ENCODE measurements at places on chromosomes 1 and 21.

DNA sequence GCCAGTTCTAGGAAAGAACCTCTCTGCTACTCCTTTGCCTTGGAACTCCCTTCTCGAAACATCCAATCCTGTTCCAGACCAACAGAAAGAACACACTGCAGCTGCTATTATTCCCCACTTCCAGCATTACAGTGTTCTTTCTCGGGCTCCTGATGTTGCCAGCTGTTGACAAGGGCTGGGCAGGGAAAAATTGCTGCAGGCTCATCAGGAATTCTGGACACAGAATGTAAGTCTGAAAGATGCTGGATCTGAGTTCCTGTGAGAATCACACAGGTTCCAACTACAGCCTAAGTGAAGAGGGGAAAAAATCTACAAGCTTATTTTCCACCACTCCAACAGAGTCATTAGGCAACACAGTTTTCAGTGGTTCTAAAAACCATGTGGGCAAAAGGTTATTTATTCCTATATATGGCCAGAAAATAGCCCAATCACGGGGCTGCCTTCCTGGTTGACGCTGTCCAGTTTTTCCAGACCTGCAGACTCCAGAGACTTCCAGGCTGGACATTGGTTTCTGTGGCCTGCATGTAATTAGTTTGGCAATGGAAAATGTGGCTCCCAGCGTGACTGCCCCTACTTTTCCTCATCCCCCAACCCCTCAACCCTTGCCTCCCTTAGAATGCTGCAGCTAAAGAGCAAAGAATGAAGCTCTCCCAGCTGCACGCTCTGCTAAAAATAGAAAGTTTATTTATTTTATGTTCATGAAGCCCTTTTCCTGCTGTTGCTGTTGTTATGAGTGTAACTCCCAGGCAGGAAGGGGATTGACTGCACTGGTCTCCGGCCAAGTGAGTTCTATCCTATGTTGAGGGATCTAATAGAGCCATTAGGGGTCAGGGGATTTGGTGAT, 8.3 kb upstream of the KIAA0040 start:
- no peak for DNase-seq

- no peak for DNase-seq
Observed at GRCh38 chr1:211944733-211945500, 90.4 kb downstream of the INTS7 start.

DNA sequence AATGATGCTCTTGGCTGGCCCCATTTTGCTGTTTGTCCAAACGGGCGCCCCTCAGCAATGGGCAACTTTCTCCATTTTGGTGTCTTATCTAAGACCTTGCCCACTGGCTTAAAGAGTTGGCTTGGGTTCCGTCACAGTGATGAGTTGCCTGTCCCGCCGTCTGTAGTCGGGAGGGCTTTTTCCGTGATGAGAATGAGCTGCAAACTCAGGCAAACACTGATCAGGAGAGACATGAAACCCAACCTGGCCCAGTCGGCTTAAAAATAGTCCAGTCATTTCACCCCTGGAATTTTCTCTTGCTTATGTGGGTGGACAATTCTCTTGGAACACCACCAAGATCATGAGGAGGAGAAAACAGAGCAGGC, 79.3 kb downstream of the ST6GALNAC3 start:
- no peak for DNase-seq

DNA sequence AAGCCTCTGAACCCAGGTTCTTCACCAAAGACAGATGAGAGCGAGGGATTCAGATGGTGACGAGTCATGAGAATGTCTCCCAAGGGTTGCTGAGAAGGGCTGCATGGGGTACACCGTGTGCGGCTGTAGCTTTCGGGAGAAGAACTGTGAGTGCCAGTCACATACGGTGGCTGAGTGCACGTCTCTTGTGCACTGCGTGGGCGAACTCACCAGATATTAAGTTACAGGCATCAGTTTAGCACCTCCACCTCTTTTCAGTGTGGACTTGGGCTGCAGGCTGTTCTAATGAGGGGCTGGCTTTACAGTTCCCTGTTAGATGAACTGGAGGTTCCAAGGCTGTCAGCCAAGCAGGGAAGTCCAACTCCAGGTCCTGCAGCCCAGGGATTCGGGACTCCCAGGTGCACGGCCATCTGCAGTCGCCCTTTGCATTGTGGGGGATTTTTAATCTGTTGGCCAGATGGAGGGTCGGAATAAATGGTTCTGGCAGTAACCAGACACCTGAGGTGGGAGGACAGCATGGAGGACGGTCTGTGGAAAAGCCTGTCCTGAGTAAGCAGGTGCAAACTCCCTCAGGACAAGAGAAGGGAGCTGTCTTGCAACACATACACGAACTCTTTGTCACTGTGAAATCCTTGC, 26.5 kb upstream of the AVPR1B start:
- no peak for DNase-seq

- no peak for DNase-seq
Observed at GRCh38 chr1:118204648-118205047, 19.6 kb upstream of the SPAG17 start.

GRCh38 chr1:104733866-104734265, 984.2 kb downstream of the AMY1C start:
- no peak for DNase-seq

DNA sequence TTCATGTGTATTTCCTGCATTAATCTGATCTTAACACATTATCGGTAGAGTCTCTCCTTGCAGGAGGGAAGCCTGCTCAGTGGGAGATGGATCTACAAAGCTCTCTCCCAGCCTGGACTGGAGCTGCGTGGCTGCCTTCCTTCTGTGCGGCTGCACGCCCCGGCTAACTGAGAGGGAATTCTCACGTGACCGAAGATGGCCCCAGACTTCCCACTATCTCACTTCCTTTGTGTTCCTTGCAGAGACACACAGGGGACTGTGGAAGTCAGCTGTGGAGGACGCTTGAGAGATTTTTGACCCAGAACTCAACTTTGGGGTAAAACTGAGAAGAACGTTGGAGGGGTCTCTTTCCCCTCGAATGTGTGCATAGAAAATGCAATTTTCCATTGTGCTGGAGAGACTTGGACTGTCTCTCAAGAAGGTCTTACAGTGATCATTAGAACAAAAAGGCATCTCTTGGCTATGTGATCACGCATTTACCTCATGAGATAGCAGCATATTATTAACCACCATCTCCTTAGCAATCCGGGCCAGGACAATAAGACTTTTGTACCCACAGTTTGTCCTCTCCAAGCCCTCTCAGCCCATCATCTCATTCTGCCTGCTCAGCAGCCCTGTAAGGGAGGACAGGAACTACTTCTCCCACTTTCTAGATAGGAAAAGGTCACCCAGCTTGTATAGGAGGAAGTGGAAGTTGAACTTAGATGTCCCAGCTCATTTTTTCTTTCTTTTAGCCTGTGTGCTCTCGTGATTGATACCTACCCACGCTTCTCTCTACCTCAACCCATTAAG, 49.3 kb upstream of the TARBP1 start:
- DNase-seq, result no peak

GRCh38 chr1:231385416-231385748, 36.7 kb downstream of the EGLN1 start:
- no peak for DNase-seq

DNA sequence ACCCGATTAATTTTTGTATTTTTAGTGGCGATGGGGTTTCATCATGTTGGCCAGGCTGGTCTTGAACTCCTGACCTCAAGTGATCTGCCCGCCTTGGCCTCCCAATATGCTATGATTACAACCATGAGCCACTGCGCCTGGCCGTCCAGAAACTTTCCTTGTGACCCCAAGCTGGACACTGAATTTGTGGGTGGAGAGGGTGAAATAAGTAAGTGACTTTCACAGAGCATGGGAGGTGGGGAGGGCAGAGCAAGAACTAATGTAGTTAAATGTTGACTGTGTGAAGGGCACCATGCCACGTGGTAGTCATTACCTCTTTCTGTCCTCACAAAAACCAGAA, 2.7 kb upstream of the UTP11 start:
- no peak for DNase-seq

DNA sequence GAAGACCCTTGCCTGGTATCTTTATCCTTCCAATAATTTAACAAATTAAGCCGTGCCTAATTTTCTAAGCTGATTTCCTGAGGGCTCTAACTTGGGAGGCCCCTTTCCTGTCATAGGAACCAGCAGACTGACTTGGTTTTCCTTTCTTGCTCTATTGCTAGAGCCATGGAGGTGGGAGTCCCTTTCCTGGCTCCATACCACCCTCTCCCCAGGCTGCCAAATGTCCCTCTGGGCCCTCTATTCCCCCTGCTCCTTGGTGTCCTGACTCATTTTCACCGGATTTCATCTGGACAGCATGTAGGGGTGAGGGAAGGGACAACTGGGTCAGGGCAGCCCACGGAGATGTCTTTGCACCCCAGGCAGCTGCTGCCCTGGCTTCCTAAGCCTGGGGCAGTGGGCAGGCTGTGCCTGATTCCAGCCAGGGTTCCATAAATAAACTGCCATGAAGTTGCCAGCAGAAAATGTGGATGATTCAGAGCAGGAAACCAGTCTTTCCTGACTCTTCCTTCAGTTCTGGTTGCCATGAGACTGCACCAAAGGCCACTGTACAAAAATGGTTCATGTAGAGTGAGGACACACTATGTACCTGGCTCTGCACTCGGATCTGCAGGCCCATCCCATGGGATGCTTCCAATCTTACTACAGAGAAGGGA, 38.0 kb upstream of the SERBP1 start:
- DNase-seq, result no peak

DNA sequence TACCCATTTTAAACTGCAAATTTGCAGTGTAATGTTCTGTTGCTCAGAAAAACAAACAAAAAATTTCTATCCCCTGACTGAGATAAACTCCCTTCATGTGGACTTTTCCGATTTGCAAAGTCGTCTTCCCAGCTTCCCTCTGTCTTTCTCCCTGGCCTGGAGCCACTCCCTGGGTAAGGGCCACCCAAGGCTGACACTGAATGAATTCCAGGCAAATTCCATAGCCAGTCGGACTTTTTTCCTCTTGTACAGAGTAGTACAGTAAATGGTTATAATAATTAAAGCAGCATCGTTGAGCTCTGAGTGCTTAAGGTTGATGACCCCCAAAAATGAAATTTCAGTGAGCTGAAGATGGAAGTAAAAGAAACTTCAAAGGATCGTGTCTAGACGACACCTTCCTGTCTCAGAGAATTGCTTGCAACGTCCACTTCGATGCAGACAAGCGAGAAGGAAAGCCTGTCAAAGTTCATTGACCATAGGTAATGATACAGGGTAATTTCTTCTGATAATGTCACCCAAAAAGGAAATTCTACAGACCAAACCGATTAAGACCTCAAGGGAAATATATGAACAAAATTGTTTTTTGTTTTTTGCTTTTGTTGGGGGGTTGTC, 33.6 kb upstream of the LHX8 start:
- no peak for DNase-seq

DNA sequence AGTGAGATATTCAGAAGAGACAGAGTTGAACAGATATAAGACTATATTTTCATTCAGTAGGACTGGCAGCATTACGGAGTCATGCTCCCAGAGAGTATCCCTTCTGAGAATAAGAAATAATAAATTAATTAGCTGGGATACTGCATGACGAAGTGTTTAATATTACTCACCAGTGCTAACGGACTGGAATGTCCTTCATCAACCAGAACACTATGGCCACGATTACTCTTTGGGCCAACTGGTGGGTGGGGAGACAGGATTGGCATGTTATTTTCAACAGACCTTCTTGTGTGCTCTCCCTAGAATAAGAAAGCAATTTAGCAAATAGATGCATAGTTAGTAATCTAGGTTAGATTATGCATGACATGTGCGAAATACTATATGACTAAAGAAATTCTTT, 32.4 kb downstream of the ERICH3 start:
- DNase-seq, result no peak

DNA sequence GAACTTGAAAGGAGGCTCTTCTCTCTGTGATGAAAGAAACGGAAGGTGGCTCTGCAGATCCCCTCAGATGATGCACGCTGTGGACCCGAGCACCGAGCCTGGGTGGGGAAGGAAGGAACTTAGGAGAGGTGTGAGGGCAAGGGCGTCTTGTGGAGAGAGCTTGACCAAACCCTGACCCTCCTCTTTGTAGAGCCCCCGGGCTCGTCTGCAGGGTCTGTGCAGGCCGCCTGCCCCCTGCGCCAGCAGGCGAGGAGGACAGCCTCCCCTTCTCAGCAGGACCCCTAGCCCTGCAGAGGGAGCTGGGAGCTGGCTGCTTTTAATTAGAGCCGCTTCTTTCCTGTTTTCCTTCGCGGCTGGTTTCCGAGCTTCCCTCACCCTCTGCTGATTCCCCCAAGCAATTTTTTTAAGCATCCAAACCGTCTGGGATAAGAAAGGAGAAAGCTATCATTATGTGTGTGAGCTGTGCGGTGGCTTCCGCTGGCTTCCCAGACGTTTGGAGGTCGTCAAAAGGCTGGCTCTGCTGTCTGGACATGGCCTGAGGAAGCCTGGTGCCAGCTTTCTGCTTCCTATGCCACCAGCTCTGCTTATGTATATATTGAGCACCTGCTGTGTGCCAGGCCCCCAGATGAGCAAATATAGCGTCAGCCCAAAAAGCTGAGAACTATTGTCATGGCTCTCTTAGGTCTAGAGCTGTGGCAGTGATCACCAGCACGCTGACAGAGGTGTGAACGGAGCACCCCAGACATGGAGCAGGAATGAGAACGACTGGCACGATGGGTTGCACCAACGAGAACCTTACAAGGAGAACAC, 160.2 kb upstream of the IRF2BP2 start:
- DNase-seq, result no peak

DNA sequence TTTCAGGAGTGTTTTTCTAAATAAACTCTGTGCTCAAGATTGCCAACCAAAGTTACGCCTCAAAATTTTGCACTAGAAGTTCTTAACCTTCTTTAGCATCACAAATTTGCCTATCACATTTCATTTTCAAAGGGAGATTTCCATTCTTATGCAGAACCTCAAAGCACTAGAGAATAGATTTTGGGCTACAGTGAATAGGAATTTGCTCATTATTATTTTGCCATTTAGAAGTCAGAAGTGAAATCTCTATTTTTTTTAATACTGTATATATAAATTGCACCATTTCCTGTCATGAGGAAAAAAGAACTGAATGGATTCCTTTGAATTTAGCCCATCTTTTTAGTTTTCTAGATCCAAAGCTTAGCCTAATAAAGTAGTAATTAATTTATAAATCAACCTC, 796.4 kb downstream of the ADGRL2 start:
- no peak for DNase-seq

DNA sequence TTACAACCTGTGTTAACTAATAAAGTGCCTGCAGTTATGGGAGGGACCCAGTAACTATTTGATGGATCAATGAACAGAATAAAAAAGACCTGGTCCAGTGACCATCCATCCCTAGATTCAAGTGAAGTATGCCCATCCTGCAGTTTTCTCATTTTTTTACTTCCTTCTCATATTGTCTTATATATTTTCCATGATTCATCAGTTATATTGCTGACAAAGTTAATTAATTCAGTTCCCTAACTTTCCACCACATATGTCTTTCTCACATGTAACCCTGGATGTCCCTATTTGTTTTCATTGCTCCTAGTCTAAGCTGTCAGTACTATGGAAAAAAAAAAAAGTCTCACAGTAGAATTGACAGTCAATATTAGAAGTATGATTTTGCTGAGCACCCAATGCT, 64.3 kb downstream of the ITGB3BP start:
- no peak for DNase-seq

DNA sequence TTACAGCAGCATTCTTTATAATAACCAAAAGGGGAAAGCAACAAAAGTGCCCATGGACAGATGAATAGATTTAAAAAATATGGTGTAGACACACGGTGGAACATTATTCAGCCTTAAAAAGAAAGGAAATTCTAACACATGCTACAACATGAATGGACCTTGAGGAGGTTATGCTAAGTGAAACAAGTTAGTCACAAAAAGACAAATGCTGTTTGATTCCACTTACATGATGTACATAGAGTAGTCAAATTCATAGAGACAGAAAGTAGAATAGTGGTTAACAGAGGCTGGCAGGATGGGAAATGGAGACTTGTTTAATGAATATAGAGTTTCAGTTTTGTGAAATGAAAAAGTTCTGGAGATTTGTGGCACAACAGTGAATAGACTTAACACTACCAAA, 151.4 kb downstream of the CYYR1 start:
- DNase-seq, result no peak

GRCh38 chr1:24865587-24865986, 64.5 kb downstream of the RUNX3 start:
- no peak for DNase-seq
